Mesenchymal stem cell (in vitro differentiated cells and primary cell): ENCODE measurements at places on chromosomes 3 and 15.

DNA sequence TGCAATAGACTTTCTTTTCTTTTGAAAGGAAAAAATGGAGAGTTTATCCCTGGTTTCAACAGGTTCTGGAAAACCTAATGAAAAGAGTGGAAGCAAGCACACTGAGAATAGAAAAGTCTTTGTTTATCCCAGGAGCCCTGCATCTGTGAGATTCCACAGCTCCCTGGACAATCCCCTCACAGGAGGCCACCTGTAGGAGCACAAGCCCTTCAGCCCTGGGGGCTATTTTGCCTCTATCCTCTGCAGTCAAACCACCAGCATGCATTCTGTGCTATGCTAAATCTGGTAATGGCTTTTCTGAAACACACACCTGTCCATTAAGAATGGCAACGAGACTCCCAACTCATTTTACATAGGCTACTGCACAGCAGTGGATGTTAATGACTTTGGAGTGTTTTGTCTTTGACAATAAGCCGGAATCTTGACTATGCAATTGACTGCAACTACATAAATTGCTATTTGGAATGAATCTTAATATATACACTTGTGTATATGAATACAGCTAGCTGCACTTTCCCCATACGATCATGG, 369.4 kb downstream of the NR2F2 start:
- H3K27ac ChIP-seq: no peak overlapping the region
- no peak for DNase-seq
- no peaks in the 10 kb centered on the region for H3K36me3 ChIP-seq
- no peaks in the 10 kb centered on the region for H3K27me3 ChIP-seq

DNA sequence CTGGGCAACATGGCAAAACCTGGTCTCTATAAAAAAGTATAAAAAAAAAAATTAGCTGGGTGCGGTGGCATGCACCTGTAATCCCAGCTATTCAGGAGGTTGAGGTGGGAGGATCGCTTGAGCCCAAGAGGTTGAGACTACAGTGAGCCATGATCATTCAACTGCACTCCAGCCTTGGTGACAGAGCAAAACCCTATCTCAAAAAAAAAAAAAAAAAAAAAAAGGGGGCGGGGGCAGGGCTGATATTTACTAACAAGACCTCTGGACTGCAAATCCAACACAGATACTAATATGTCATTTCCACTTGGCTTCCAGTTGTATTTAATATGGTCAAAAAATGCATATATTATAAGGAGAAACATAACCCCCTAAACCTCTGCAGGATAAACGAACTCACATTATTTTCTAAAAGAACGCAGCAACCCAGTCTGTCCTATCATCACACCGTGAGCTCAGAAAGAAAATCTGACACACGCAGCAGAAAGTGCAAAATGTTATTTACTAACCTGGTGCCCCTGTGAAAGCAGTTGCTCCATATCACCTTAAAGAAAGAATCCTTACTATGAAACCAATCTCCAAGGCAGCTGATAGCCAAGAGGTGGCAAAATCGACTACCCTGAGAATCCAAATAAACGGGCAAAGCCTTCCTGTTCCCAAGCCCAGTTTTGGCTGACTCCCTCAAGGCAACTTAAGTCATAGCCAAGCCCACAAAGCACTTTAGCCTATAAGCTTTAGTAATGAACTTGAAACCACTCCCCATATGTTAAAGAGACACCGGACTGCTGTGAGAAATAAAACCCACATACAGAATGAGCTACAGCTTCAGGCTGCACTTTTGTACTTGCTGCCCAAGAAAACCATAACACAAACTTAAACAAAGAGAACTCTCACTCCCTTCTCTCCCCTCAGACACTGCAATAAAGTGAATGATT, 39.3 kb downstream of the PLD1 start:
- no peak overlapping the region for H3K27ac ChIP-seq
- no peaks in the 10 kb centered on the region for H3K27me3 ChIP-seq
- H3K36me3 ChIP-seq: no peaks in the 10 kb centered on the region
- peak; percentile 87 for DNase-seq
- no peaks in the 10 kb centered on the region for H3K4me1 ChIP-seq

GRCh38 chr3:156668073-156668763, 6.2 kb upstream of the TIPARP start:
- no peaks in the 10 kb centered on the region for H3K4me1 ChIP-seq
- H3K36me3 ChIP-seq: no peaks in the 10 kb centered on the region
- DNase-seq: peak; percentile 75
- H3K4me3 ChIP-seq: peak overlapping the region; percentile 2

DNA sequence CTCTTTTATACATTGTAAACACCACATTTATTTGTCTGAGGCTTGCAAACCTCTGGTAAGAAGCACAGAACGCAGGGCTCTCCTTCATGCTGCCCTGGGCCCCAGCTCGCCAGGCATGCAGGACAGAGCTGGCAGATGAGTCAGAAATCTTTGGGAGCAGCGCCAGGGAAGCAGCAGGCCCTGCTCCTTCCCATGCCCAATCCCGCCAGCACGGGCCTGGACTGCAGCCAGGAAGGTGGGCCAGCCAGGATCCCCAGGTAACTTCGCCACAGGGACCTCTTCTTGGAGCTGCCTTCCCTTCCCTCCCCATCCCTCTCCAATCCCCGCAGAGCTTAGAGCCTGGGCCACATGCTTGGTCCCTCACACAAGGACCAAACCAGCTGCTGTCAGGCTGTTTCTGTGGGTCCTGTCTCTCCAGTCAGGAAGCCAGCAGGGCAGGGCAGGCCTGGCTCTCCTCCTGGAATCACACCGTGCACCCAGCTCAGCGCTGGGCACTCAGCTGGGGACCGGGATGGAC, 8.8 kb downstream of the STOML1 start:
- no peaks in the 10 kb centered on the region for H3K27me3 ChIP-seq
- DNase-seq: peak; percentile 86
- H3K4me1 ChIP-seq: peaks cover 64% of the 10 kb centered on the region
- peak overlapping the region; percentile 99 for H3K27ac ChIP-seq
- H3K36me3 ChIP-seq: peaks cover 16% of the 10 kb centered on the region

DNA sequence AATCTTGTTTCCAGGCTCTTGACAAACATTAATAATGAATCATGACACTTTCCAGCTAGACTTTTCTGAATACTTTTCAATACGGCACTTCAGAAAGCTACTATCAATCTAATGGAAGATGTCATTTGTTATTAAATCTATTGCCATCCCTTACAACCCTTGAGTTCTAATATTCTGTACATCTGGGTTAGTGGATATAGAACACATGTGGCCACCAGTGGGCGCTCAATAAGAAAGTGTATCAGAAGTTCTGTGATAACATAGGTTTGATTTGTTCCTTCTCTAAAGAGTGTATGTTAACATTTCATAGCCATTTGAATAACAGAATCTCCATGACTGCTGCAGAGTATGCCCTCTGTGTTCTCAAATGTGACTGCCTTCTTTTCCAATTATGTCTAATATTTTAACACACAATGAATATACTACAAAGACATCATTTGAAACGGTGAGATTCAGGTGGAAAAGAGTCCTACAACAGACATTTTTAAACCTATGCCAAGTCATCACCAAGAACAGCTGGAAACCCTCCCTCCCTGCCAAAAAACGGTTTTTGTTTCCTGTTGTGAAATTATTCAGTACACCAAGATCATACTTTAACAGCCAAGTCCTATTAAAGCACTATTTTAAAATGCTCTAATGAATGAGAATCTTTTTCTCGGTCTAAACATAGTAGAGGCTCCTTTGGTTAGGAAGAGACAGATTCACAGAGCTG, 22.2 kb downstream of the ALDH1A2 start:
- no peak overlapping the region for H3K27ac ChIP-seq
- H3K36me3 ChIP-seq: no peaks in the 10 kb centered on the region
- peaks cover 3% of the 10 kb centered on the region for H3K27me3 ChIP-seq

- H3K27me3 ChIP-seq: no peaks in the 10 kb centered on the region
- no peaks in the 10 kb centered on the region for H3K36me3 ChIP-seq
- H3K4me3 ChIP-seq: no peak overlapping the region
Measured at GRCh38 chr3:29763115-29763514, 482.2 kb downstream of the RBMS3 start.

DNA sequence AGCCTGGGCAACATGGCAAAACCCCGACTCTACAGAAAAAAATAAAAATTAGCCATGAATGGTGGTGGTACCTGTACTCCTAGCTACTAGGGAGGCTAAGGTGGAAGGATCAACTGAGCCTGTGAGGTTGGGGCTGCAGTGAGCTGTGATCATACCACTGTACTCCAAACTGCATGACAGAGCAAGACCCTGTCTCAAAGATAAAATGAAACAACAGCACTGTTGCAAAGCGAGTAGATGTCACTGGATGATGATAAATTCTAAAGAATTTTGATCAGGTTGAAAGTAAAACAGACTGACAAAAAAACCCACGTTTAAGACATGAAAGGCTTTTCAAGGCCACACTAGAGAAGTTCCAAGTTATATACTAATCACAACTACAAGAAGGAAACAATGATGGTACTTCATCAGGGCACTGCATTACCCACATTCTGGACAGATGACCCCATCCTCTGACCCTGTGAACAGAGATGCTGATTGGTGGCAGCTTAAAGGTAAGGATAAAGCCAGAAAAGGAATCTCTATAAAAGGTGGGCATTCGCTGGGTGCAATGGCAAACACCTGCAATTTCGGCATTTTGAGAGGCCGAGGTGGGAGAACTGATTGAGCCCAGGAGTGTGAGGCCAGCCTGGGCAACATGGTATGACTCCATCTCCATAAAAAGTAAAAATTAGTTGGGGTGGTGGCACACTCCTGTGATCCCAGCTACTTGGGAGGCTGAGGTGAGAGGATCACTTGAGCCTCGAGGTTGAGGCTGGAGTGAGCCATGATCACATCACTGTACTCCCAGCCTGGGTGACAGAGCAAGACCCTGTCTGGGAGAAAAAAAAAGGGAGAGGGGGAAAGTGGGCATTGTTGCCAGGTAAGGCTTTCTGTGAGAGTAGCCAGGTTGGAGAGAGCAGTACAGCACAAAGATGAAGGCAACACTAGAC, 59.2 kb downstream of the TBL1XR1 start:
- H3K4me1 ChIP-seq: no peaks in the 10 kb centered on the region
- no peak for DNase-seq
- H3K4me3 ChIP-seq: no peak overlapping the region
- H3K27me3 ChIP-seq: no peaks in the 10 kb centered on the region
- peaks cover 4% of the 10 kb centered on the region for H3K36me3 ChIP-seq

DNA sequence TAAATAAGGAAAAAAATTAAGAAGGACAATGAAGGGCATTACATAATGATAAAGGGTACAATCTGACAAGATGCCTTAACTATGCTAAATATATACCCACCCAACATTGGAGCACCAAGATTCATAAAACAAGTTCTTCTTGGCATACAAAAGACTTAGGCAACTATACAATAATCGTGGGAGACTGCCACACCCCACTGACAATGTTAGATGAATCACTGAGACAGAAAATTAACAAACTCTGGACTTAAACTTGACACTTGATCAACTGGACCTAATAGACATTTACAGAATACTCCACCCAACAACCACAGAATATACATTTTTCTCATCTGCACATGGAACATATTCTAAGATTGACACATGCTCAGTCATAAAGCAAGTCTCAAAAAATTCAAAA, 53.2 kb upstream of the IGSF11 start:
- H3K4me3 ChIP-seq: no peak overlapping the region
- H3K36me3 ChIP-seq: no peaks in the 10 kb centered on the region
- H3K27ac ChIP-seq: no peak overlapping the region
- H3K4me1 ChIP-seq: no peaks in the 10 kb centered on the region
- no peak for DNase-seq

DNA sequence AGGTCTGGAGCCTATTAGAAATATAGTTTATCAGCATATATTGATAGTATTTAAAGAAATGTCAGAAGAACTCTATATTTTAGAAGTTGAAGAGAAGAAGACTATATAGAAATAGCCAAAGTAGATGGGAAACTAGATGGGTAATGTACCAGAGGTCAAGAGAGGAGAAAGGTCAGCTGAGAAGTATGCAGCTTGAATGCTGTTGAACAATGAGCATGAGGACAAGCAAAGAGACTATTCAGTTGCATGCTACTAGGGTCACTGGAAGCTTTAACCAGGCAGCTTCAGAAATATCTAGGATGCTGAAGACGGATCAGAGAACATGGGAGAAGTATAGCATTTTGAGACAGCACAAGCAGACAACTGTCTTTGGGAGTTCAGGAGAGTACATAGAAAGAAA, 19.6 kb upstream of the TIPARP start:
- DNase-seq: peak; percentile 22
- H3K4me3 ChIP-seq: no peak overlapping the region
- no peaks in the 10 kb centered on the region for H3K4me1 ChIP-seq
- H3K27ac ChIP-seq: no peak overlapping the region
- no peaks in the 10 kb centered on the region for H3K27me3 ChIP-seq

DNA sequence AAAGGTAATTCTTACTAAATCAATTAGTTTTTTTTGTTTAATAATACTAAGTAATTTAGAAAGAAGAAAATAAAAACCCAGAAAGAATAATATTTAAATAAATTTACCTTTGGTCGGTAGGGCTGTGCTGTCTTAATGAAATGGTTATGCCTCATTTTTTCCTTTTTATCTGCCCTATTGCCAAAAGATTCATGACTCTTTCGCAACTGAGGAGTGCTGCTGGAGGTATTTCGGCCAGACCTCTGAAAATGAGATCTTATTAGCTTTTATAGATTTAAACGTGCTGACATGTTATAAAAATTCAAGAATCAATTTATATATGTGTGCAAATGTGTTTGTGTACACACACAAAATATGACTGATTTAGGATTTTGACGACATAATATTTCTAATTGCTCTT, 67.1 kb upstream of the USP50 start:
- H3K27ac ChIP-seq: no peak overlapping the region
- peaks cover 89% of the 10 kb centered on the region for H3K36me3 ChIP-seq
- no peaks in the 10 kb centered on the region for H3K27me3 ChIP-seq
- H3K4me3 ChIP-seq: no peak overlapping the region
- DNase-seq: no peak

DNA sequence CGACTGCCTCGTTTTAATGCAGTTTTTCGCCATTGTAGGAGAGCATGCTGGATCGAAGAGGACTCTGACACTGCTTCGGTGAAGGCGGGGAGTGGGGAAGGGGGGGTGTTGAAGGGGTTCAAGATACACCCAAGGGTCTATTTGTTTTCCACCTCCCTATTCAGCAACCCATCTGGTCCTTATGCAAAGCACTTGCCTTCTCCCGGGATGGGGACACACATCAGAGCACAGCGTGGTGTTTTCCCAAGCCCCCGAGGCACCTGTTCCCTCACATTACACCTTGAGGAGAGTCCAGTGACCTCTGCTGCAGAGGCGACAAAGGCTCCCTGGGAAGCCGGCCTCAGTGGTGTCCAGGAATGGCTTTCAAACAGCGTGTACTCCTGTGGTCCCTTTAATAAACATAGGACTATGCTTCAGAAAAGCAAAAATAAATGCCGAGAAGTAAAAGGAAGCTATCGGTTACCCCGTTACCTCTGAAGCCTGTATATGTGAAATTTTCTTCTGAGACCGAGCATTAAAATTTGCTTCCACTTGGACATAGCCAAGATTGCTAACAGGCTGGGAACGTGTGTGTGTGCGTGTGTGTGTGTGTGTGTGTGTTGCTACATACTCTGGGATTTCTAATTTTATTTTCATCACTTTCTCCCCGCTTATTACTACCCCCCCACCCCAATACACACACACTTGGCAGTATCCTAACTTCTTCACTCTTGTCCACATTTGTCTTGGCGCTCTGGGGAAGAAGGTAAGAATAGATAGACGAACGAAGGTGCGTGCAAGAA, 53.2 kb downstream of the CCDC54 start:
- H3K27me3 ChIP-seq: no peaks in the 10 kb centered on the region
- peak overlapping the region; percentile 89 for H3K4me3 ChIP-seq
- H3K27ac ChIP-seq: peak overlapping the region; percentile 30
